Epithelial cell of esophagus (primary cell): ENCODE measurements at places on chromosomes 7 and 10.

DNA sequence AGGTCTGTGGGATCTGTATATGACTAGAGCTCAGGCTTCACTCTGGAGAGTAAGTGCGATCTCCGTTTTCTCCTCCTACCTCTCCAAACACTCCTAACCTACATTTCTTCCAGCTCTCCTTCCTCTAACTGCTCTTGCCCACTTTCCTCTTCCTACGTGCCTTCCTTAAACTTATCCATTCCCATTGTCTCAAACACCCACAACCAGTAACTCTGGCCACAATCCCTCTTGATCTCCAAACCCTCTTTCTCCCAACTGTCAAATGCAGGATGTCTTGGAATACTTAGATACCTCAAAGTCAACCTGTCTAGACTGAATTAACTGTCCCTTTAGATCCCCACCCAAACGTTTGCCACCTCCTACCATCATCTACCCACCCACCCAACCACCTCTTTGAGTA is 213.7 kb upstream of the KMT2E start:
- DNase-seq, result no peak

GRCh38 chr10:33869028-33869427 is 534.6 kb upstream of the NRP1 start:
- DNase-seq, result no peak

DNA sequence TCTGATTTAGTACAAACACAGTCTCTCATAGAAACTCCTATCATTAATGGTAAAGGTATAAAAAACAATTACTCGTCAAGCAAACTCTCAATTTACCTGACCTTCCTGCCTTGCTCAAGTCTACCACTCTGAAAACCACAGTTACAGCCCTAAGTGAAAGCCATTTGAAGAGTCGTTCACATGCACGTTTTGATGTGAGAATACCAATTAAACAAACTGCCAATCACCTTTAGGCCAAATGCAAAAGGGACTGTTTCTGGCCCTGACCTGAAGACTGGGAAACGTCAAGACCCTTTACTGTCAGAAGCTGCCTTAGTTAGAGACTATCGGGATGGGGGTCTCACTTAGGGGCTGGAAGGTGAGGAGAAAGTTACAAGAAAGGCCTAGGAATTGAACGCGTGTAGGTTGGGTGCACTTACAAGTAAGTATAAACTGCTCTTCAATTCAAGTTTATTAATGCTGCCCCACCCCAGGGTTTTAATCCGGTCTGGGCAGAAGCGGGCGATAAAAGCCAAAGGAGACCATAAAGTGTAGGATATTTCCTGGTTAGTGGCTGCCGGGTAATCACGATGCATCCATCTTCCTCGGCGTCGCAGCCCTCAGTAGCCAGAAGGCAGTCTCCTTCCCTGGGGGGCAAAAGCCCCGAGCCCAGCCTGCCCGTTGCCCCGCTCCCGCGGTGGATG is 935 bp downstream of the TM9SF3 start:
- DNase-seq, result peak; percentile 29

DNA sequence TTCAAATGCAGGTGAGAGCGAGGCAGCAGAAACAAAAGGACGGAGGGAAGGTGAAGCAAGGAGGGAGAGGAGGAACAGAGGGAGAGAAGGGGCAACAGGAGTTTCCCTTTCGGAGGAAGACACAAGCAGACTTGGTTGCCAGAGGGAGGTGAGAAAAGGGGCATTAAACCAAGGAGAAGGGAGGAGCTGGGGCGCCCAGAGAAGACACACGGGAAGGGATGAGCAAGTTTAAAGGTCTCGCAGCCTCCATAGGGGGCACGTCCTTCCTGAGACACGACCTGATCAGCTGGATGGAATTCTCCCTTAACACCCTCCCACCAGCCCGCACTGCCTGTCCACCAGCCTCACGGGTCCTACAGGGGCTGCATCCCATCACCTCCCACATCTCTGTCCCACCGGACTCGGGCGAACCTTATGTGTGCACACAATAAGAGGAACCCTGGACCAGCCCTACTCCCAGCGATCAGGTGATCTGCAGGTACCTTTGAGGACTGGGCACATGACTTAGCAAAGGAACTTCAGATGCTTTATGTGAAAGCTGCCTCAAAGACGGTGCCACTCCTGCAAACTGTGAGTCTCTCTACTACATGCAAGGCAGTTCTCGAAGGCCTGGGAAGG is 251.2 kb downstream of the TNS3 start:
- no peak for DNase-seq
